ENCODE measurements at places on chromosomes 12 and 14.

GRCh38 chr14:40312296-40312695 is 880.1 kb upstream of the FBXO33 start:
- DNase-seq: no peak

- no peak for DNase-seq
Measured at GRCh38 chr12:2290091-2290490, 237.3 kb downstream of the CACNA1C start.

DNA sequence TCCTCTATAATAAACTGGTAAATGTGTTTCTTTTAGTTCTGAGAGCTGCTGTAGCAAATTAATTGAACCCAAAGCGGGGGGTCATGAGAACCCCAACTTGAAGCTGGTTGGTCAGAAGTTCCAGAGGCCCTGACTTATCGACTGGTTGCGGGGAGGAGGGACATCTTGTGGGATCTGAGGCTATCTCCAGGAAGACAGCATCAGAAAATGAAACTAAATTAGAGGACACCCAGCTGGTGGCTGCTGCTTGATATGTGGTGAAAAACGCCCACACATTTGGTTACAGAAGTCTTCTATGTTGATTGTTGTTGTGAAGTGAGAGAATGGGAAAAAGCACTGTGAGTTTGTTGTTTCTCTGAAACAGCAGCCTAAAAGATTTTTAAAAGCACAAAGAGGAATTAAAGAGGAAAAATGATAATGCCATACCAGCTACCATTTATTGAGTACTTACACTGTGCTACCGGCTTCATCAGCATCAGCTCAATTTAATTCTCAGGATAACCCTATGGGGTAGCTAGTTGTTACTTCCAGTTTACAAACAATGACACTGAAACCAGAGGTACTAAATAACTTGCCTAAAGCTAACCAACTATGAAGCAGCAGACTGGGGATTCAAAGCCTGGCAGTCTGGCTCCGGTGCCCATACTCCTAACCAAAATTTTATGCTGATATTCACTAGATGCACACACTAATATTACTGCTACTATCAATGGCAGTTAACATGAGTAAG is 24.3 kb downstream of the DDX24 start:
- DNase-seq: no peak

DNA sequence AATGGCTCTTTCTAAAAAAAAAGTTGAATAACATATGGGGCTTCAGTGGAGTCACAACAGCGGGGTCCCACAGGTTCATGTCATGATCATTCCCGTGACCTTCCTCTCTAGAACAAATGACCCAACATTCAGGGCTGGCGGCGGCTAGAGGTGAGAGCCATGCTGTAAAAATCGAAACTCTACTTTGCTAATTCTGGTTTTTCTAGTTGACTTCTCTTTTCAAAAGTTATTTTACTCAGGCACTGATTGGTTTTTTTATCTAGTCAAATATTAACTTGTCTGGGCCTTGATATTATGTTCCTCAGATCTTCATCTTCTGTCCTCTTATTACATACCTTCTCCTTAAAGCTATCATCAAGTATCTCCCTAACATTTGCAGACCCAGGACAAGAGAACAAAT is 402.9 kb upstream of the SOX5 start:
- no peak for DNase-seq

DNA sequence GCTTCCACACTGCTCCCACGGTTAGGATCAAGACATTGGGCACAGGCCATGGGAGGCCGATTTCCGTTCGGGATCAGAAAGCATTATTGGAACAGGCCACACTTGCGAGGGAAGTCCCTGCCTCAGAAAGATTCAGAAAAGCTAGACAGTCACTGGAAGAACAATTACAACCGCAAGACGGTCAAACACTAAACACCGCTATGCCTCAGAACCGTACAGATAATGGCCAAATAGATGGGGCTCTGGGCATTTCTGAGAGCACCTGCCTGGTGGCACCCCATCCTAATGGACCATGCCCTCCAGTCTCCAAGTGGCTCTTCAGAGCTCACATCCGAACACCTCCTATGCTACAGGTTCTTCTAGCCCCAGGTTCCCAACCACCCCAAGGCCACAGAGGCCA is 42.0 kb downstream of the SSH1 start:
- DNase-seq: no peak

DNA sequence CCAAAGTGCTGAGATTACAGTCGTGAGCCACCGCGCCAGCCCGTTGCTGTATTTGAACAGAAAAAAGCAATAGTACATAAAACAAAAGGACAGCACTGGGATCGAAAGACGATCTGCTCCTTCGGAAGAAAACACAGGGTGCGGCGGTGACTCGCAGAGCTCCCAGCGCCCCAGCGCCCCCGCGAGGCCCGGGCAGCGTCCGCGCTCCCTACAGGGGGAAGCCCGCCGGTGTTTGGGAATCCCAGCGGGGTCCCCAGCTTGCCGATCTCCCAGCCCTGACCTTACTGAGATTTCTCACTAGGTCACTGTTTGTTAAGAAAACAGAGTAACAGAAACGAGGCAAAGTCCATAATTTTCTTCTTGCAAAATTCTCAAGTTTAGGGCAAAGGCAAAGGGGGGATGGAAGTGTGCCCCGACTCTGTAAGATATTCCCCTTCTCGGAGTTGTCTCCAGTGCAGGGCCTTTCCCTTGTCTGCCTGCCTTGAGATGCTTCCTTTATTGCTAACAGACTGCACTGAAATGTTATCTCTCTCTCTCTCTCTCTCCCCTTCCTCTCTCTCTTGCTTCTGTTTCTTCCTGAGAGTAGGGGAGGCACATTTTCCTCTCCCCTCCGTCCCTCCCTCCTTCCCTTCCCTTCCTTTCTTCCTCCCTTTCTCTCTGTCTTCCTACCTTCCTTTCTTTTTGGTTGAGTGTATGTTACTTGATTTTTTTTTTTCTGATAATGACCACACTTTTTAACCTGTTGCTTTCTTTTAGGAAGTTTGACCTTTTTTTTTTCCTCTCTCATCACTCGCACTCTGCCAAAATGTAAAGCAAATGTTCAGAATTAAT is 91.9 kb downstream of the TMEM30B start:
- DNase-seq: no peak

DNA sequence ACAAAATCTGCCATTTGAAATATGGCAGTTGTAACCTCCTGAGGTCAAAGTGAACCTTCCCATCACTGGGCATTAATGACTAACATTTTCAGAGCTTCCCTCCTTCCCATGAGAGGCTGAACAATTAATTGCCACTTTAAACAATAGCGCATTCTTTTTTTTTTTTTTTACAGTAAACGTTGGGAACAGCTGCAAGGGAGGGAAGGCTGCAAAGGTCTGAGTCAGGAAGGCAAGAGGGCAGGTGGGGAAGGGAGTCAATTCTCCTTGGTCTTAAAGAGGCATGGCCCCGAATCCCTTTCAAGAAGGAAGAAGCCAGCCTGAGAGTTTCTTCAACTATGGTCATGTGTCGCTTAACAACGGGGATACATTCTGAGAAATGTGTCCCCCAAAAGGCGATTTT is 41.0 kb upstream of the PLEKHG3 start:
- DNase-seq: no peak

- DNase-seq: no peak
Measured at GRCh38 chr14:47039336-47039735, 387.8 kb upstream of the RPL10L start.

DNA sequence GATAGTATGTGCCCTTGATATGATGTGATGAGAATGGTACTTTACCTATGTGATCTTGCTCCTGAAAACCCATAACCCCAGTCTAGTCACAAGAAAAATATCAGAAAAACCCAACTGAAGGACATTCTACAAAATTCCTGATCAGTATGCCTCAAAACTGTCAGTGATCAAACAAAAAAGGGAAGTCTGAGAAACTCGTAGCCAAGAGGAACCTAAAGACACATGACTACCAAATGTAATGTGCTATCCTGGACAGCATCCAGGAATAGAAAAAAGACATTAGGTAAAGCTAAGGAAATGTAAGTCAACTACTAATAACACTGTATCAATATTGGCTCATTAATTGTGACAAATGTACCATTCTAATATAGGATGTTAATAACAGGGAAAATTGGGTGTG is 4.1 kb upstream of the WIF1 start:
- DNase-seq: no peak

DNA sequence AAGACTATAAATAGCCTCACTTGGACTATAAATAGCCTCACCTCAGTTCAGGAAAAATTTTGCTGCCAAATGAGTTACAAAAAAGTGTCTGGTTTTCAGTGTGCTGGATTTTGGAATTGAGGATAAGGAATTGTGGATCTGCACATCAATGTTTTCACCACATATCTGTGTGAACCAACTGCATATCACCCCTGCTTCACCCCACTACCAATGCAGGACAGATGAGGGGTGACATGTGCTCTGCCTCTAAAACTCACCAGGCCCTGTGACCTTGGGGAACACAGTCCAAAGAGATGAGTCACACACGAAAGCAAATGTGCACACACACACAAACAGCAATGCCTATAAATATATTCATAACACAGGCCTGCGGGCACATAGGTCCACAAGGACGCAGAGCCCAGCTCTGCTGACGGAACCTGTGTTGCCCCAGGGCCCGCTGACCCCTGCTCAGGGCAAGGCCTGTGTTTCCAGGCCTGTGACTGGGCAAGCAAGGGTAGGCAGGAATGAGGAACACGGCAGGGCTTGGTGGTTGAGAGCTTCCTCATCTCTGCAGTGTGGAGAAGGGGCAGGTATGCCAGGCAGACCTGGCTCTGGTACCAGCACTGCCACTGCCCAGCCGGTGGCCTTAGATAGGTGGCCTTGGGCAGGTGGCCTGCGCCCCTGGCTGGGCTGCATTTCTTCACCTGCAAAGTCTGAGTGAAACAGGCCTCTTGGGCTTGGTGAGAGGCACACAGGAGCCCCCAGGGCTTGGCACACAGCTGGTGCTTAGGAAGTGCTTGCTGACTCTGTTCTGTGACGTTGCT is 82.4 kb downstream of the ARL6IP4 start:
- DNase-seq: no peak

- no peak for DNase-seq
Measured at GRCh38 chr12:118302053-118302452, 70.7 kb downstream of the TAOK3 start.

GRCh38 chr14:101370593-101371569 is 190.4 kb upstream of the DIO3 start:
- no peak for DNase-seq

DNA sequence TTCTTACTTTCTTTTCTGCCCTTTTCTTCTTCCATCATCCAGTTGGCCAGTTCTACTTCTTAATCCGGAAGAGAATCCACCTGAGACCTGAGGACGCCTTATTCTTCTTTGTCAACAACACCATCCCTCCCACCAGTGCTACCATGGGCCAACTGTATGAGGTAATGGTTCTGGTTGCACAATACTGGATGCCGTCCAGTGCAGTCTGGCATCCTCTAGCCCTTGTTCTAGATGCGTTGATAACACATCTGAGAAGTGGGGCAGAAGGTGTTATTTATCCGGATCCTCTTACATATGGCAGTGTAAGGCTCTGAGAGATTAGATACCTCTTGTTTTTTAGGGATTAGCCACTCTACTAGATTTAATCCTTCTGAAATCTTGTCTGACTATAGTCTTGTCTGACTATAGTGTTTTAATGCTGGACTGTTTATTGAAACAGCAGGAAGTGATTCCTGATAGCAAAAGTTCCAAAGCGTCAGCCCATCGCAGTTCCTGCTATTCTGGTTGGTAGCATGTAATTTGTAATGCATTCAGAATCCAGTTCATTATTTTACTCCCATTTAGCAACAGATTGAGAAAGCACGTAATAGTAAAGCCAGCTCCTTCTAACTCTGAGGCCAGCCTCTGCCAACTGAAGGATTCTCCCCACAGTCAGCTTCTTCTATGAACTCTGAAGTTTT is 7.9 kb downstream of the GABARAPL1 start:
- no peak for DNase-seq

DNA sequence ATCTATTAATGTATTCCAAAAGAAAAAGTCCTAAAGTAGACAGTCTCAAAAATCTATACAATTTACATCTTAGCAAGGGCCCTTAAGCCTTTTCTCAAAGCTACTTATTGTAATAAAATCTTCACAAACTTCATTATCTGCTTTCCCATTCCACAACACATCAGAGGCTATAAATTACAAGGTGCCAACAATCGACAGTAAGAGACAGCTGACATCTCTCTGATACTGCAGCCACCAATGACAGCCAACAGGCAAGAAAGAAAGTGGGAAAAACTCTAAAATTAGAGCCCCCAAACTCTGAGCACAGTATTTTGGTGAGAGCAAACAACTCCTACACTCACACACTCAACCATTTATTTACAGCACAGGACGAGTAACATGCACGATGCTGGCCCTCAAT is 2.2 kb downstream of the ANGEL1 start:
- no peak for DNase-seq

DNA sequence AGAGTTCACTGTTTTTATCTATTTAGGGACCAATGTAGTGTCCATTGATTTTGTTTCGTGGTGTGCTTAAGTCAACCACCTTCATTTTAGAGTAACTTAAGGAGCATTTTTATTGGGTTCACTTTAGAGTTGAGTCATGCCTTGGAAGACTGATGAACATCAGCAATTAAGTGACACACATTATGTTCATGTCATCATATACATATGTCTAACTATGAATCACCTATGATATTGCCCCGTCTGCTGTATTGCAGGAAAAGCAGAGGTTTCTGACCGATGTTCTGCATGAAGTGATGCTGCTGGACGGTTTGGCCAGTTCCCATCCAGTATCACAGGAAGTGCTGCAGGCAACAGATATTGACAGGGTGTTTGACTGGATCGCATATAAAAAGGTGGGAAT is 227.1 kb downstream of the TRHDE start:
- DNase-seq: no peak

- DNase-seq: no peak
Measured at GRCh38 chr12:110073049-110073831, 24.9 kb upstream of the C12orf76 start.

DNA sequence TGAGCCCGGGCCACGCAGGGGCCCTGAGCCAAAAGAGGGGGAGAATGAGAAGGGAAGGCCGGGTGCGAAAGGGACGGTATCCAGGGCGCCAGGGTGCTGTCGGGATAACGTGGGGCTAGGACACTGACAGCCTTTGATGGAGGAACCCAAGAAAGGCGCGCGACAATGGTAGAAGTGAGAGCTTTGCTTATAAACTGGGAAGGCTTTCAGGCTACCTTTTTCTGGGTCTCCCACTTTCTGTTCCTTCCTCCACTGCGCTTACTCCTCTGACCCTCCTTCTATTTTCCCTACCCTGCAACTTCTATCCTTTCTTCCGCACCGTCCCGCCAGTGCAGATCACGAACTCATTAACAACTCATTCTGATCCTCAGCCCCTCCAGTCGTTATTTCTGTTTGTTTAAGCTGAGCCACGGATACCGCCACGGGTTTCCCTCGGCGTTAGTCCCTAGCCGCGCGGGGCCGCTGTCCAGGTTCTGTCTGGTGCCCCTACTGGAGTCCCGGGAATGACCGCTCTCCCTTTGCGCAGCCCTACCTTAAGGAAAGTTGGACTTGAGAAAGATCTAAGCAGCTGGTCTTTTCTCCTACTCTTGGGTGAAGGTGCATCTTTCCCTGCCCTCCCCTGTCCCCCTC is 3.0 kb downstream of the SSTR1 start:
- DNase-seq: no peak

- no peak for DNase-seq
Measured at GRCh38 chr12:103880299-103881142, 39.5 kb upstream of the NT5DC3 start.

Measured in cortex of kidney (tissue), 1 donor.